ENCODE measurements at places on chromosomes 16 and 17.

DNA sequence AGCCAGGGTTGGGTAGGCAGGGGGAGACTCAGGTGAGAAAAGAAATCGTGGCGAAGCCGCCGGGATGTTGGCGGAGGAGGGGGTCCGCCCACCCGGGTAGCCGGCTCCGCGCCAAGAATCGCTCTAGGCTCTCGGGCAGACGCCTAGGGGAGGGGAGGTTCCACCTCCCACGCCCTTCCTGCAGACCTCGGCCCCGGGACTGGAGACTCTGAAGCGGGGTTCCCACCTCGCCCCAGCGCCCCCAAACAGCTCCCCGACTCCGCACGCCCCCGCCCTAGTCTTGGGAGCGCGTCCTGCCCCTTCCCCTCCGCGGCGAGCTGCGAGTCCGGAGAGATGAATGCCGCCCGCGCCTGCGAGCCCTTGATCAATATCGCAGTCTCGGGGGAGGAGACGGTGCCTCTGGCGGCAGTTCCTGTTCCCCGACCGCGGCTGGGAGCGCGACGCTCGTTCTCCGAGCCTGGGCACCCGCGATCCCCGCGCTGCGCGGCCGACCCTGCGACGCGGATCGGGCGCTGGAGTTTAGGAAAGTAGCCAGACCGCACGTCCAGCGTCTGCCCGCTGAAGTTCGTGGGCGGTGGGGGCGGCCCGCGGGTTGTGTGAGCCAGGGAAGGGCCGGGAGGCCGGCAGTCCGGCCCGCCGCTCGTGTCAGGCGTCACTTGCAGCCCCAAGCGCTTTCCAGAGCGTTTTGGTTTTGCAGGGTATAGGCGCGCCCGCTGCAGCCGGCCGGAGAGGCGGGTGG, 790 bp downstream of the CRHR1 start:
- DNase-seq, result peak; percentile 64

DNA sequence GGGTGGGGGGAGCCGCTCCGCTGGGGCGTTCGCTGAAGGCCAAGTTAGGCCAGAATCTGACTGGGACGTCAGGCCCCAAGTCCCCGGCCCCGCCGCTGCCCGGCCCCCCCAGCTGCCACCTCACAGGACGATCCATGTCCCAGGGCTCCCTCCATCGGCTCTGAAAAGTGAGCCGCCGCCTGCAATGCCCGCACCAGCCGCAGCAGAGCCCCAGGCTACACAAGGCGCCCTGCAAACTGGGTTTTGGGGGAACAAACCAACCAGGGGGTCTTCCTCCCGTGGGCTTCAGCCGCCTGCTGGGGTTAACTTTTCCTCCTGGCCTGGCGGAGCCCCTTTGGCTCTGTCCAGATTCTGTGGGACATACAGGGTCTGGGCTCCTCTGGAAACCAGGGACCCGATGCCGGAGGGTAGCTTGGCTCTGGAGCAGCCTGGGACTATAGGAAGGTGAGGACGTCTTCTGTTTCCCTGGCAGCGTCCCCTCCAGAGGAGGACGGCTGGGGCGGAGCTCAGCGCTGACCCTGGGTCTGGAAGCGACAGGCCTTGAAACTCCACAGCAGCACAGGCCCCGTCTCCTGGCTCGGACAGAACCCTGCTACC, 835 bp downstream of the NME4 start:
- DNase-seq, result peak; percentile 69

- DNase-seq, result peak; percentile 68
Measured at GRCh38 chr16:89924297-89924924, 1.3 kb downstream of the TUBB3 start.

- DNase-seq, result no peak
Measured at GRCh38 chr16:85365120-85365519, 248.0 kb upstream of the GSE1 start.

- no peak for DNase-seq
Measured at GRCh38 chr17:47744168-47745036, 11.4 kb downstream of the TBX21 start.

DNA sequence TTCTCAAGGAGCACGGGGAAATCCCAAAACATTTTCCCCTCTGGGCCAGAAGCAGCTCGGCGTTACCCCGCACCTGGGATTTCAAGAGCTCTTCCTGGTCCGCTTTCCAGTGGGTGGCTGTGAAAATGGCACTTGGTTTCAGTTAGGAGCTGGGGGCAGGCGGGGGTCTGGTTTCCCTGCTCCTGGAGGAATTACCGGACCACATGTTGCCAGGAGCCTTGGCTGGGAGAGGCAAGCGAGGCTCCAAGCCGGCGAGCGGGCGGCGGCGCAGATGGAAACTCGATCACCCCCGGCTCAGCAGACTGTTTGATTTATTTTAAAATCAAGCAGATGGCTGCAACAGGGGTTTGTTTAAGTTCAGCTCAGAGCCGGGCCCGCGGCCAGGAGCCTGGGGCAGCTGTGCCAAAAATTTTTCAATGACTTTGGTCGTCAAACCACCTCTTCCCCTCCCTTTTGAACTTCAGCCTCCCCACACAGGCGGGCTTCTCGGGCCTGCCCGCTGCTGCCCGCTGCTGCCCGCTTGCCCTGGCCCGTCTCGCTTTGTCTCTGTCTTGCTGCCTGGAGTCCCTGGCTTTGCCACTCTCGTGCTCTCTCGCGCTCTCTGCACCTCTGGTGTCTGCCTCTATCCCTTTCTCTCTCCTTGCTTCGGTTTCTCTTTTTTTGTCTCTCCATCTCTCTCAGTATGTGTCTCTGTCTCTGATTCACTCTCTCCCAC, 108.0 kb upstream of the CIBAR2 start:
- no peak for DNase-seq

- DNase-seq, result no peak
Measured at GRCh38 chr17:18074566-18075272, 13.0 kb upstream of the DRG2 start.

- peak; percentile 10 for DNase-seq
Measured at GRCh38 chr16:22317001-22317530, 19.9 kb downstream of the POLR3E start.

DNA sequence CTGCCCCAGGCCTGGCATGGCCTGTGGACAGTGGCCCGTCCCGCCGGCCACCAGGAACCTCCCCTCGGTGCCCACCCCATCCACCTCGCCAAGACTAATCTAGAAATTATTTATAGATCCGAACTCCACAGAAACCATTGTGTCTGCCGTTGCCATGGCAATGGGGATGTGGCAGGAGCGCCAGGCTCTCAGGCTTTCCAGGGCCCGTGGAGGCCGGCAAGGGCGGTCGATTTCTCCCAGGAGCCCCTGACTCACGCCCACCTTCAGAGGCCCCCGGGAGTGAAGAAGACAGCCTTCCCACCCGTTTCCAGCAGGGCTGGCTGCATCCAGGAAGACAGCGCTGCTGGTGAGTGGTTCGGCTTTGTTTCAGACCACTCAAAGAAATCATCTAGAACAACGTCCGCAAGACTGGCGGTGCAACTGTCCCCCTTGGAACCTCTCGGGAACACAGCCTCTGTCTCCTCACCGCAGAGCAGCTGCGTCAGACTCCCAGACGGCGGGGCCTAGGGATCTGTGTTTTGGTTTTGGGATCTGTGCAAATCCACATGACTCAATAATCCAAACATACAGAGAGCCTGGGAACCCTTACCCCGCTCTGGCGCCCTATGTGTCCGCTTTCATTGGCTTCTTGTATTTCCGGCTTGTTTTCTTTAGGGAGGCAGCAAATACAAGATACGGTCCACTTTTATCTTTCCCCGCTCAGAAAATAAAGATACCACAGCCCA, 48.5 kb upstream of the ZCCHC14 start:
- DNase-seq, result no peak

DNA sequence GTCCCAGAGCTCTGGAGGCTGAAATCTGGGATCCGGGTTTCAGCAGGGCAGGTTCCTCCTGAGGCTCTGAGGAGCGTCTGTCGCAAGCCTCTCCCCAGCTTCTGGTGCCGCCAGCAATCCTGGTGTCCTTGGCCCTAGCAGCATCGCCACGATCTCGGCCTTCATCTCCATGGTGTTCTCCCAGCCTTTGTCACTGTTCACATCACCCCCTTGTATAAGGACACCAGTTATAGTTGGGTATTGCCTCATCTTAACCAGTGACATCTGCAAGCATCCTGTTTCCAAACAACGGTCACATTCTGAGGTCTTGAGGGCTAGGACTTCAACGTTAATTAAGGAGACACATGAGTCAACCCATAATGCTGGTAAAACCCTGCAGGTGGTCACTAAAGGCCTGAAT, 2.8 kb upstream of the PPP1R27 start:
- no peak for DNase-seq

GRCh38 chr16:75593825-75594820, 27.9 kb downstream of the GABARAPL2 start:
- DNase-seq, result no peak

DNA sequence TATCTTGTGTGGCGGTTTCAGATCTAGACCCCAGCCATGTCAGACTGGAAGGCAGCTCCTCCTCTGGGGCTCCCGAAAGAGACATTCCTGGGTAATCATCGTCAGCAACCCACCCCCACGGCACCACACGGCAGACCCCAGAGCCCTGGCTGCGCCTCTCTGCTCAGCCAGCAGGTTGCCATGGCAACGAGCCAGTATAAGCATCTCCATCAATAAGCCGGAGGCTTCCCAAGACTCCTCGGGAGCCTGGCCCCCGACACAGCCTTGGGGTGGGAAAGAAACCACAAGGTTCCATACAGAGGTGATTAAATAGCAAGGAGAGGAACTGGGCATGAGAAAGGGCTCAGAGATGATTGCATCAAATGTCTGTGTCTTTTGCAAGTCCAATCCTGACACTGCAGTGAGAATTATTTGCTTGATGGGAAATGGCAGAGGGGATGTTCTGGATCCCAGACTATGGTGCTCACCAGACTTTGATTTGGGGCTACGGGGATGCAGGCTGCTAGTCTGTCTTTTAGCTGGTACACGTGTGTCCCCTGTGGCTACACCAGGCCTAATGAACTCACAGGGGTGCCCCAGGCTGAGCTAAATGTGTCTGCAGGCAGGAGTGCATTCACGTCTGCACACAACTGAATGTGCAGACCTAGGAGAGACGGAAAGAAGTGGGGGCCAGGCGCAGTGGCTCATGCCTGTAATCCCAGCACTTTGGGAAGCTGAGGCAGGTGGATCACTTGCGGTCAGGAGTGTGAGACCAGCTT, 320.5 kb upstream of the TNRC6C start:
- DNase-seq, result no peak

DNA sequence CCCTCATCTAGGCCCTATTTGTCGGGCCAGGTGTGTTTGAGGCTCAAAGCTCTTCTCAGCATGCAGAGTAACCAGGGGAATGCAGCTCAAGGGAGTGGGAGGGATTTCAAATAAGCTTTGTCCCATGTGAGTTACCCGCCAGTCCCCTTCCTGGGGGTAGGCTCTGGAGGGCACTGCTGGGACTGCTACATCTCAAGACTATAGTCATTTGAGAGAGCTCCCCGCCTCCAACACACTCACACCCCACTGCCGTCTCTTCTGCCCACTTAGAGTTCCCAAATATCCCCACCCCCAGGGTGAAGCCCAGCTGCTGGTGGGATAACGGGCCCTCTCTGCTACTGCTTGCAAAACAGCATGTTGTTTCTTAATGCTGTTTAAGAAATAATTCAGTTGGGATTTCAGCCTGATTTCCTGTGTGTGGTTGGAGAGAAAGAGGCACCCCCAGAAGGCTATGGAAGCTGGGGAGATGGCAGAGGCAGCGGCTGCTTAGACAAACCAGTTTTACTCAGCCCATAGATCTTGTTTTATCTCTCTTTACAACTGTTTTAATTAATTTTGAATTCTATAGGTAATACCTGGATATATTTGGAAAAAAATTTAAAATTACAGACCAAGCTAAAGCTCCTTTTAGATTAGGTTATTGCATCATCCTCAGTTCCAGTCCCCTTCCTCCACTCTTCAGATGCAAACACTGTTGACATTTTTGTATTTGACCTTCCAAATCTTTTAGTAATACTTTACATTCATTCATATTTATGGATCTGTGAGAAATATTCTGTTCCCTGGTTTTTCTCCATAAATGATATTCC, 4.1 kb upstream of the MPO start:
- no peak for DNase-seq

- DNase-seq, result no peak
Measured at GRCh38 chr17:18117533-18117932, 9.0 kb downstream of the MYO15A start.

GRCh38 chr17:61520897-61521296, 68.7 kb downstream of the TBX4 start:
- DNase-seq, result no peak

- no peak for DNase-seq
Measured at GRCh38 chr17:58965221-58965620, 141.5 kb downstream of the TRIM37 start.

DNA sequence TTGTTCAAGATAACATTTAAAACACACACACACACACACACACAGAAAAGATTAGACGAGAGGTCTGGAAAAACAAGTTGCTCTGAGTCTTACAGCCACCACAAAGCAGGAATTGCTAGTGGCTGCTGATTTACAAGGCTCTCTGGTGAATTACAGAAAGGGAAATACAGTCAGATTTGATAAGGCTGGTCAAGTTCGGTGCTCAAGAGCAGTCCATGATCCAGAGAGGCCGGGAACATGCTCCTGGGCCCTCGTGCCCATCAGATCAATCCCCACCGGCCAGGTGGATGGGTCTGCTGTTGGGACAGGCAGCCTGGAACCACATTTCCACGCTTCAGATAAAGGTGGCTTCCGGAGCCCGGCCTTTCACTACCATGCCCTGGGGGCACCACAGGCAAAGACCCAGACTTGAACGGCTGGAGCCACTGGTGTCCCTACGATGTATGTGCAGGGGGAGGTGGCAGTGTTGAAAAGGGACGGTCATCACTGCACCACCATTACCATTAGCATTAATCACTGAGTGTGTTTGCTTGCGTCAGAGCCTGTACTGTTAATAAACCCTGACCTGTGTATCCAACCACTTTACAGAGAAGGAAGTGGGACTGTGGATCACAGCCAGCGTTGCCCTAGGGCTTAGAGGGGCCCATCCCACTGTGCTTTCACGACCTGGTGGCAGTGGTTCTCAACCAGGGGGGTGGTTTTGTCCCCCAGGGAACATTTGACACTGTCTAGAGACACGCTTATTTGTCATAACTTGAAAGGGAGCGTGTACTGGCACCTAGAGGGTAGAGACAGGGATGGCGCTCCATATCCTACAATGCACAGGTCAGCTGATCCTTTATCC, 95.1 kb downstream of the XYLT1 start:
- peak; percentile 68 for DNase-seq

DNA sequence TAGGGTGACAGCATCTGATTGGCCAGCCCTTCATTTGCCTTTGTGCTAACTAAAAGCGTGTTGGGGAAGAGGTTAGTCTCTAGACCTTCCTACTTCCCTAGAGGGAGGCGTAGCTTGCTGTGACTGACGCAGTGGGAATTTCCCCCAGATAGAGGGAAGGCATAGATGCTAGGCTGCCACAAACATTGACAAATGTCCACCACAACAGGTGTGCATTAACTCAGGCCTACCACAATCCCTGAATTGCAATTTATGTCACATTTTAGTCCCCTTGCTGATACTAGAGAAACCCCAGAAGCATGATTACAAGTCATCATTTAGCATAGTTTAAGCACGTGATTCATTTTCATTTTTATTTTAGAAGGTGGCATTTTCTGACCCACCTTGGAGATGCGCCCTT, 76.3 kb upstream of the WSB1 start:
- DNase-seq, result peak; percentile 94

- no peak for DNase-seq
Measured at GRCh38 chr17:69434164-69434579, 19.7 kb downstream of the MAP2K6 start.

- no peak for DNase-seq
Measured at GRCh38 chr17:50318501-50319285, 27.2 kb upstream of the XYLT2 start.

- DNase-seq, result peak; percentile 6
Measured at GRCh38 chr17:61221181-61221580, 178.5 kb upstream of the TBX2 start.

- no peak for DNase-seq
Measured at GRCh38 chr16:72961115-72961832, 86.7 kb downstream of the ZFHX3 start.

Data from B cell (primary cell).